Tibial nerve (tissue), 4 donors: ENCODE measurements at places on chromosomes 2 and 18.

DNA sequence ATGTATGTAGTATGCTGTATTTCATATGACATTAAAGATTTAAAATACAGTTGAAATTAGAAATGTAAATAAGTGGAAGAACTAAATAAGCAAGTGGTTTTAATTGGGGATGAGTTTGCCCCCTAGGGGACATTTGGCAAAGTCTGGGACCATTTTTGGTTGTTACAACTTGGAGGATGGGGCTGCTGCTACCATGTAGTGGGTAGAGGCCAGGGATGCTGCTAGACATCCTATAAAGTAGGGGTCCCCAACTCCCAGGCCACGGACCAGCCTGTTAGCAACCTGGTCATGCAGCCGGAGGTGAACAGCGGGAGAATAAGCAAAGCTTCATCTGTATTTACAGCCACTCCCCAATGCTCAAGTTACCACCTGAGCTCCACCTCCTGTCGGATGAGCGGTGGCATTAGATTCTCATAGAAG, 27.9 kb upstream of the ASNSD1 start:
- no peaks in the 10 kb centered on the region for H3K4me1 ChIP-seq
- no peaks in the 10 kb centered on the region for H3K36me3 ChIP-seq
- no peak overlapping the region for H3K4me3 ChIP-seq
- DNase-seq: no peak
- H3K27me3 ChIP-seq: no peaks in the 10 kb centered on the region

GRCh38 chr2:232578626-232579025, 28.1 kb downstream of the EIF4E2 start:
- H3K4me1 ChIP-seq: no peaks in the 10 kb centered on the region
- no peak overlapping the region for H3K4me3 ChIP-seq

DNA sequence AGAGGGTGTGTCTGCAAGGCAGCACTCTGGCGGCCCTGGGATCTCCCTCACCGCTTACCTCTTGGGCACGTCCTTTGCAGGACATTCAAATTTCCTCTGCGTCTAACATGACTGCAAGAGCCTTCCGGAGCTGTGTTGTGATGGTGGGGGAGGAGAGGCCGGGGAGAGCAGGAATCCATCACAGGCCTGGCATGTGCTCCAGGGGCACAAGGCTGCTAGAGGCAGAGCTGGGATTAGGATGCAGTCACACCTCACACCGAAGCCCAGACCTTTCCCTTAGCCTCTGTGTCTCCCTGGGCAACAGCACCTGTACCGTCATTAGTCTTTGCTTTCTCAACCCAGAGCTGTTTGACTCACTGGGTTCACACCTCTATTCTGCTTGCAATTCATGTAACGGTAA, 111.3 kb downstream of the CMPK2 start:
- H3K27me3 ChIP-seq: no peaks in the 10 kb centered on the region
- no peaks in the 10 kb centered on the region for H3K4me1 ChIP-seq
- no peak overlapping the region for H3K4me3 ChIP-seq
- H3K36me3 ChIP-seq: no peaks in the 10 kb centered on the region
- no peak overlapping the region for H3K27ac ChIP-seq

DNA sequence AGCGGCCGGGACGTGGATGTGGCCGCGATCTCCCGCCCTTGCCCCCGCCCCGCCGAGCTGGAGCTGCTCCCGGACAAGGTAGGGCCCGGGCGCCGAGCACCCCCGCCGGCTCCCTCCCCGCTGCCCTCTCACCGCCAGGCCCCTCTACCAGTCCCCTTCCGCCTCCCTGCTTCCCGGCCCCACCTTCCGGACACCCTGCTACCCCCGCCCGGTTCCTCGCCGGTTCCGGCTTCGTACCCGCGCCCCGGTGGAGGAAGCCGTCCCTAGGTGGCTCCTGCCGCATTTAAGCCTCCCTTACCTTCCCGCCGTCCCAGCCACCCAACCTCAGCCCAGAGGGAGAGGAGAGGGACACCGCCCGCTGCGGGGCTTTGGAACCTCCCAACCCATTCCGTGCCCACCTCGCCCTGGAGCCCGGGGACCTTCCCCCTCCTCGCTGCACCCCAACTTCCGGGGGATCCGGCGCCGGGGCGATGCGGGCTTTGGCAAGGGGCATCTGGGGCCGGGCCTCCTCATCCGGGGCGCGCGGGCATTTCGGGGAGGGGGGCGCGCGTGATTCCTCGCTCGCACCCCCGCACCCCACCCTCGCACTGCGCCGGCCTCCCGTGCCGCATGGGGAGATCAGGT, 475 bp downstream of the B3GNT2 start:
- DNase-seq: no peak
- peaks cover 41% of the 10 kb centered on the region for H3K4me1 ChIP-seq
- peak overlapping the region; percentile 92 for H3K27ac ChIP-seq
- H3K27me3 ChIP-seq: no peaks in the 10 kb centered on the region
- H3K36me3 ChIP-seq: no peaks in the 10 kb centered on the region

DNA sequence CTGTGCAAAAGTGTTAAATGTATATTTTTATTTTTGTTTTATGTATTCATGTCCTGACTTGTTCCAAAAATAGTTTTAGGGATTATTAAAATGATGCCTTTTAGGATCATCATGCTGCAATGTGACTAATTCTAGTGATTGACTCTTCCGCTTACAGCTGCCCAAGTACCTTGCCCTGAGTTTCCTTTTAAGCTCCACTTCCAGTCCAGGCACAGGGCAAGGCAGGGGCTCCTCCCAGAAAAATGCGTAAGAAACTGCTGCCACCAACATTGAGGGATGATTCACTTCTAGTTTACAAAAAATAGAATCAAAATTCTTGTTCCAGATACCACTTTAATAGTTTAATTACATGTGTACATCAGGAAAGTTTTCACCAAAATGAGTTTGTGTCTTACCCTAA, 116.4 kb downstream of the IRS1 start:
- no peaks in the 10 kb centered on the region for H3K27me3 ChIP-seq
- H3K4me3 ChIP-seq: no peak overlapping the region
- no peak for DNase-seq
- no peak overlapping the region for H3K27ac ChIP-seq

DNA sequence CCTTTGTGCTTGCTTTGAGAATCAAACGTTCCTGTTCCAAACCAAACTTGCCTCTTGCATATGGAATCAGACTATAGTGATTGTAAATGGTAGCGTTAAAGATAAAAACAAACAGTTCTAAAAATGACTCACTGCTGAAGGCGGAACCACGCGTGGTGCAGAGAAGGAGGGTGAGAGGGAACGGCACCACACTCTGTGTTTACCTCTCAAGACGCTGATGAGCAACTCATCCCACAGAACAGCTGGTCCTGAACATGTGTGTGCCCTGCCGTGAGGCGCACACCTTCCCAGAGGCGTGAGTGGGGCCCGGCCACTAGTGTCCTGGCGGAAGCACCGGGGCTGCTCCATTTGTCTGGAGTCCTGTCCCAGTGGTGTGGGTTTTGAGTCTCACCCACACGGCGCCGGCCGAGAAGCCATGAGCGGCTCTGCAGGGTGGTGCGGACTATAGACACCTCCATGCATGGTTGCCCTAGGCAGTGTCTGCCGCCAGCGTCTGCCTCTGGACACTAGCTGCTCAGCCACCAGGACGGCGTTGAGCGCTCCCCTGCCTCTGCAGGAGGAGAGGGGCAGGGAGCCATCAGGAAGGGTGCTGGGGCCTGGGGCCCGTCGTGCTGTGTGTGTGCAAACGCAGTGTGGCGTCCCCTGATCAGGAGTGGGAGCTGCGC, 52.1 kb downstream of the NFATC1 start:
- H3K4me3 ChIP-seq: no peak overlapping the region
- peaks cover 4% of the 10 kb centered on the region for H3K36me3 ChIP-seq
- H3K4me1 ChIP-seq: peaks cover under 1% of the 10 kb centered on the region
- H3K27me3 ChIP-seq: no peaks in the 10 kb centered on the region
